ENCODE measurements at places on chromosomes 1 and 21.

DNA sequence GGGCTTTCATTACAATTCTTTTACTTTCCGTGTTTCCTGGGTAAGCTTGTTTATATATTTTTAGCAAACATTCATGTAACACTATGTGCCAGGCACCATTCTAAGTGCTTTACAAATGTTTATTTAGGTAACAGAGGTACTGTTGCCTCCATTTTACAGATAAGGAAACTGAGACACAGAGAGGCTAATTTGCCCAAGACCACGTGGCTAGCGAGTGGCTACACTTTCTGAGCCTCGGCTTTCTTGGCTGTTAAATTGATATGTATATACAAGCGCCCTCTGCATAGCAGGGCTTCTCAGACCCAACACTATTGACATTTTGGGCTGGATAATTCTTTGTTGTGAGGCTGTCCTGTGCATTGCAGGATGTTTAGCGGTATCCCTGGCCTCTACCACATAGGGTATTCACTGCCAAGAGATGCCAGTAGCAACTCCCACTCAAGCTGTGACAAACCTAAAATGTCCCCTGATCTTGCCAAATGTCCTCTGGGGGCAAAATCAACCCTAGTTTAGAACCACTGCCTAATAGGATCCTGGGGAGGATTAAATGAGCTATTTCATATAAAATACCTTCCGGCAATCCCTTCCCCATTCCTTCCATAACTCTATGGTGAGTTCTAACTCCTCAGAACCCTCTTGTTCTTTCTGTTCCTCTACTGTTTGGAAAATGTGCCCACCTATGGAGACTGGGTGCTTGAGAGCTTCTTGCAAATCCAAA lies 17.2 kb upstream of the ID3 start:
- DNase-seq: no peak

- no peak for DNase-seq
Measured at GRCh38 chr1:234277161-234277868, 95.9 kb upstream of the COA6 start.

GRCh38 chr1:206713070-206713469 lies 28.4 kb downstream of the MAPKAPK2 start:
- DNase-seq: no peak

GRCh38 chr1:232806186-232806510 lies 932 bp downstream of the MAP10 start:
- DNase-seq: no peak

DNA sequence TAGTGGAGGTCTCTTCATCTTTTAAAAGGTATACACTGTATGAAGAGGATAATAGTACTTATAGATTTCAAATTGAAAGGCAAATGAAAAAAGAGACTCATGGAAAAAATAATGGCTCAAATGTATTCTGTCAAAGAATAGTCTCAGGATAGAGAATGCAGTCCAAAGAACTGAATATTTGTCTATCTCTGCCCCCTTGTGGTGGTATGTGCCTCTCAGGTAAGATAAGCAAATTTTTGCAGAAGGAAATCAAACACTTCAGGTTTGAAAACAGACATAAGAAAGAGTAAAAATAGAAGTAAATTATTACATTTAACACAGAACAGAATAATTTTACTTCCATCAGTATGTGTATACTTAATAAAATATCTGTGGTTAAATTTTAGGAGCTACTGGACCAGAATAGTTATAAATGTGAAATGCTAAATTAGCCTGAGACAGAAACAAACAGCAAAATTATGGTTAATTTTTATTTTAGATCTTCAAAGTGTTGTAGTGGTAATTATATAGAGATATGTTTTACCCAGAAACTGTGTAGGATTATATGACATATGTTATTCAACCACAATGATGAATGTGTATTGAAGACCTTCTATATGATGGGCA lies 164.4 kb upstream of the PALMD start:
- no peak for DNase-seq

GRCh38 chr1:53155534-53155933 lies 13.1 kb upstream of the SLC1A7 start:
- no peak for DNase-seq

DNA sequence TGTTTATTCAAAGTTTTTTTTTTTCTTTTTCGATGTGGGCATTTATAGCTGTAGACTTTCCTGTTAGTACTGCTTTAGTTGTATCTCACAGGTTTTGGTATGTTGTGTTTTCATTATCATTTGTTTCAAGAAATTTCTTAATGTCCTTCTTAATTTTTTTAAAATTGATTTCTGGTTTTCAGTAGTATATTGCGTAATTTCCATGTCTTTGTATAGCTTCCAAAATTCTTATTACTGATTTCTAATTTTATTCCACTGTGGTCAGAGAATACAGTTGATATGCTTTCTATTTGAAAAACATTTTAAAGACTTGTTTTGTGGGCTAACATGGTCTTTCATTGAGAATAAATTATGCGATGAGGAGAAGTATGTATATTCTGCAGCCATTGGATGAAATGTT lies 463.2 kb upstream of the B3GALT2 start:
- DNase-seq: no peak

- DNase-seq: no peak
Measured at GRCh38 chr1:153353226-153353947, 4.3 kb upstream of the S100A9 start.

DNA sequence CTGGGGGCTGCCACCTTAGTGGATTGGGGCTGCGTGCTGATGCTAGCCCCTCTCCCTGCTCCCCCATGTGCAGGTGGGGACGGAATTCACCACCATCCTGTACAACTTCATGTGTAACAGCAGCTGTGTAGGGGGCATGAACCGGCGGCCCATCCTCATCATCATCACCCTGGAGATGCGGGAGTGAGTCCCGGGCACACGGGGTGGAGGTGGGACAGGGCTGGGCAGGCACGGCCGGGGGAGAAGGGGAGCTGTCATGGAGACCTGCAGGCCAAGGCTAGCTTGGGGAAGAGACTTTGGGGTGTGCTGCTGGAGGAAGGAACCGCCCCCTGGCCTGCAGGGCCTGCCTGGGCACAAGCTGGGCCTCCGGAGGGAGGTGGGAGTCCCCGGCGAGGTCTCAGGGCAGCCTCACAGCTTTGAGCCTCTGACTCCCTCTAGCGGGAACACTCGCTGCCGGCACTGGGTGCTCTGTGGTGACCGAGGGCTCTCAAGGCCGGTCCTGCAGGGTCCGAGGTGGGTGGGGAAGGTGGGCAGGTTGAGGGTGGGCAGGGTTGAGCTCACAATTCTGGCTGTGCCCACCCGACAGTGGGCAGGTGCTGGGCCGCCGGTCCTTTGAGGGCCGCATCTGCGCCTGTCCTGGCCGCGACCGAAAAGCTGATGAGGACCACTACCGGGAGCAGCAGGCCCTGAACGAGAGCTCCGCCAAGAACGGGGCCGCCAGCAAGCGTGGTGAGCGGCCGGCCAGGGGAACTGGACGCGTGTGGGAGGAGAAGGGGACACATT lies 25.0 kb upstream of the CCDC27 start:
- no peak for DNase-seq

- DNase-seq: no peak
Measured at GRCh38 chr1:44282704-44283426, 69.6 kb downstream of the DMAP1 start.

DNA sequence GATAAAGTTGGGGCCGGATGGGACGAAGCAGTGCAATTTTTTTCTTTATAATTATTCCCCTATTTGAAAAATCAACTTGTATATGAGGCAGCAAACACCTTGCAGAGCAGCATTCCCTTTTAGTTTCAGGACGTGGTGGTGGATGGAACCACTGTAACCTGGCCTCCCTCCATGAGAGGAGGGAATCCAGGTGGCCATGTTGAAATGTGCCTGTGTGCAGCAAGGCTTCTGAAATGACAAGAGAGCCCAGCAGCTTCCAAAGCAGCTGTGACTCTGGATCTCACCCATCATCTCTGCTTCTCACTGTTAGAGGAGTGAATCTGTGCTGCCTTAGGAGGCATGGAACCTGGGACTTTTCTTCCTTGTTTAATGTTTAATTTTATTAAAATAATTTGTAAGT lies 42.3 kb downstream of the NFIA start:
- DNase-seq: no peak

- no peak for DNase-seq
Measured at GRCh38 chr1:202143768-202144401, 652 bp downstream of the ARL8A start.

GRCh38 chr1:176462674-176463378 lies at the start of gene PAPPA2:
TSS of gene PAPPA2 (plus strand) at chr1:176463175. CDS start at chr1:176556323, 93,148 bp downstream.
- no peak for DNase-seq

DNA sequence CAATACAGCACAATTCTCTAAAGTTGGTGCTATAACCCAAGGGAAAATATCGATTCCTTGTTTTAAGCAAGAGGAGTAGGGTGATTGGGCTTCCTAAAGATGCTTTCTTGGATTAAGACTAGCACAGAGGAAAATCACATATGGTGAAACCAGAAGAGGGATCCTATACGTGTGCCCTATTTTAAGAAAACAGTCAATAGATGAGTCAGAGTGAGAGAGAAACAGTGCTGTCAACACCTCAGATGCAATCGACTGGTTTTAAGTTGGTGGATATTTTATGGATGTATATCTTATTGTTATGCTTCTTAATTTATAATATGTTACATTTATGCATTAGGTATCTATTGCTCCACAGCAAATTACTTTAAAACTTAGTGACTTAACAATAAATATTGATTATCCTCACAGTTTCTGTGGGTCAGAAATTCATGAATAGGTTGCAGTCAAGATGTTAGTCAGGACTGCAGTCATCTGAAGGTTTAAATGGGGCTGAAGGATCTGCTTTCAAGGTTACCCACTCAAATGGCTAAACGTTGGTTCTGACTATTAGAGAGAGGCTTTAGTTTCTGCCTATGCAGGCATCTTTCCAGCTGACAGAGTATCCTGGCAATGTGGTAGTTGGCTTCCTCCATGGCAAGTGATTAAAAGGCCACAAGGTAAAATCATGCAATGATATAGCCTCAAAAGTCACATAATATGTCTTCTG lies 61.6 kb upstream of the DEPDC1 start:
- no peak for DNase-seq

- no peak for DNase-seq
Measured at GRCh38 chr1:169570172-169570574, 16.1 kb downstream of the F5 start.

GRCh38 chr1:44261962-44262361 lies 48.7 kb downstream of the DMAP1 start:
- no peak for DNase-seq

- DNase-seq: no peak
Measured at GRCh38 chr1:205451202-205451601, 4.6 kb downstream of the BLACAT1 start.

DNA sequence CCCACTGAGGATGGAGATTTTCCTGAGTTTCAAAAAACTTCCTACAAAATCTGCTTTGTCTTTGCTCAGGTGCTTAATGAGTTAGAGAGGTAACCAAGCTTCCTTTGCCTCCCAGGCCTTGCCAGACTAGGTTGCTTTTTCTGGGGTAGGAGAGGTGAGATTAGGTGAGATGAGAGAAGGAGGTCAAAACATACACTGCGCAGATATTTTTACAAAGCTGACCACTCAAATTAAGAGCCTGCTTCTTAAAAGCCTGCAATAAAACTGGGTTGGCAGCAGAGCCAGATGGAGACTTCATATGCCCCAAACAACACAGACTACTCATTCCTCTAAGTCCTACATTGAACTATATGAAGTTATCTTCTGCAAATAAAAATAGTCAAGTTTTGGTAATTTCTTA lies 352.5 kb downstream of the NUF2 start:
- no peak for DNase-seq

Measured in activated CD4-positive, CD25-positive, alpha-beta regulatory T cell (primary cell).